IPS-NIHi11 (cell line): ENCODE measurements at places on chromosomes 3 and 15.

- DNase-seq = no peak
Measured at GRCh38 chr3:100533176-100533575, 40.8 kb downstream of the TMEM45A start.

GRCh38 chr3:185046164-185046515 is 106.7 kb downstream of the C3orf70 start:
- DNase-seq = no peak

- DNase-seq = no peak
Measured at GRCh38 chr3:194852345-194852744, 166.7 kb downstream of the FAM43A start.

DNA sequence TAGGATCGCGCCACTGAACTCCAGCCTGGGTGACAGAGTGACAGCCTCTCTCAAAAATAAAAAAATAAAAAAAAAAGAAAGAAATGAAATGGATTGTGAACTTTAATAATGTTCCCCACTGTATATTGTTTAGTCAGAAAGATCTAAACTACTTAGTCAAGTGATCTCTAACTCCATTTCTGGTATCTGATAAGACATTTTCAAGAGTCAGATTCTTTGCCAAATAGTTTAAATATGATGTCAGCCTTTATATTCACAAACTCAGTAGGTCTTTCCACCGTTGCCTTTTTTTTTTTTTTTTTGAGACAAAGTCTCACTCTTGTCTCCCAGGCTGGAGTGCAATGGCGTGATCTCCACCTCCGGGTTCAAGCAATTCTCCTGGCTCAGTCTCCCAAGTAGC is 29.0 kb upstream of the OSBPL11 start:
- DNase-seq = no peak

DNA sequence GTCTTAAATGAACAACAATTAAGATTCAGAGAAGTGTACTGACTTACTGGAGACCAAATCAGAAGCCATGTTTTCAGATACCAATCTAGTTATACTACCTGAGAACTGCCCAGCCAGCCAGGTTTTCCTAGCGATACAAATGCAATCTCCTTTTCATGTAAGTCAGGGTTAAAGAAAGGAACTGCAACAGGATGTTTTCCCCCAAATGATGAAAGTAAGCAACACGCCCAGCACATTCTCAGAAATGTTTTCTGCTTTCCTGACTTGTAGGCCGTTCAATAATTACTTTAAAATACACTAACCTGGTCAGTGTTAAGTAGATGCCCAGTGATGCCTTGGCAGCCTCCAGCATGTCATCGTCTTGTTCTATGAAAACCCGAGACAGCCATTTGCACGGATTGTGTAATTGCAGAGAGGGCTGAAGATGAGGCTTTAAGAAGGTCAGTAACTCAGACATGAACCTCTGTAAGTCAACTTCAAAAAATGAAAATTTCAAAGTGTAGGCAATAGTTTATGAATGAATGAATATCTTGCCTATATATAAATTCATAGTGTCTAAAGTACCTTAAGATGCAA is 30.3 kb downstream of the LINS1 start:
- no peak for DNase-seq
